ENCODE measurements at places on chromosomes 2 and 18.

DNA sequence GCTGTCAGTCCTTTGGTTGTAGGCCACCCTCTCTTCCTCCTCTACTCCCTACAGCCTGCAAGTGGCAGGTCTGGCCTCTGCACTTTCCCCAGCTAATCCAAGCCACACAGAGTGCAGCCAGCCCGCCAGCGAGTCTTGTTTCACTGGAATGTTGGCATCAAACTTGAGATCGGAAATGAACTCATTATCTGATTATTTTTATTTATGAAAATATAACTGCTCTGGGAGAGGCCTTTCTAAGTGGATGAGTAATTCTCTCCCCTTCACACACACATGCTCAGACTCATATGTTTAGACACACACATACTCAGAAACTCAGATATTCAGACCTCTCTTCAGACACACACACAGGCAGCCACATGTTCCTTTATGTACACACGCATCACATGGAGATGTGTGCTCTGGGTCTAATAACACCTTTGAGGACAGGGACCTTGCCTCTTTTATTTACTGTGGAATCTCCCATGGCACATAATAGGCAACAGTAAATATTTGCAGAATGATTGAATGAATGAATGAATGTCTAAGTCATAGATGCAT lies 151.3 kb downstream of the ZFP36L2 start:
- peak; percentile 99 for DNase-seq

- DNase-seq = no peak
Measured at GRCh38 chr2:56021579-56021978, 98.0 kb upstream of the EFEMP1 start.

DNA sequence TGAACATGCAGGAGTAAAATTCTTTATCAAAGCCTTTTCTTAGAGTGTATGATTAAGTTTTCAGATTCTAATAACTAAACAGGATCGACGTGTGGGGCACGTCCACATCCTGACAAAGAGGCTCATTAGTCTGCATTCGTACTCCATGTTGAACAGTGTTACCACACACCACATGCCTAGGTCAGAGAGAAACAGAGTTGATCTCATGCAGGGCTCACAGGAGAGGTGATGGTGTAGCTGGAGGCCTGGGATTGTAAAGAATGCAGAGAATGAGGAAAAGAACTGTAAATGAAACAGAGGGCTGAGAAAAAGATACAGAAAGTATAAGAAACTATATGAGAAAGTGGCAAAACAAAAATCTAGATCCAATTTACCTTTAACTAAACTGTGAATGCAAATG lies 632.5 kb downstream of the BCL11A start:
- DNase-seq = no peak

DNA sequence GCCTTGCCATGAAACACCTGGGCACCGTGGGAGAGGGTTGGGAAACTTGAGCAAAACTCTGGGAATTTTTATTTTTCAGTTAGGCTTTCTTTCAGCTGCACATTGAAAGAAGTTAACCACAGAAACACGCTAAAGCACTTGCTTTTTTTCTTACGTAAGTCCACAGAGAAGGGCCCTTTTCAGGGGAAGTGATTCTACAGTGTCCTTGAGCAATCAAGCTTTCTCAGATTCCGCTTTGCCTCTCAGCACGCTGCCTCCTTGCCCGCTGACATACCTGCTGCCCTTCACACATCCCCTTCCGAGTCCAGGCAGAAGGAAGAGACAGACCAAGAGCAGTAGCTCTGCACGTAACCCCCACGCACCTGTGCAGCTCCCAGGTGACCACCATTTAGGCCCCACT lies 135.5 kb upstream of the MYT1L start:
- no peak for DNase-seq

GRCh38 chr2:10906926-10907625 lies 4.7 kb upstream of the KCNF1 start:
- DNase-seq = no peak

GRCh38 chr2:149808556-149808955 lies 221.0 kb upstream of the MMADHC start:
- no peak for DNase-seq

DNA sequence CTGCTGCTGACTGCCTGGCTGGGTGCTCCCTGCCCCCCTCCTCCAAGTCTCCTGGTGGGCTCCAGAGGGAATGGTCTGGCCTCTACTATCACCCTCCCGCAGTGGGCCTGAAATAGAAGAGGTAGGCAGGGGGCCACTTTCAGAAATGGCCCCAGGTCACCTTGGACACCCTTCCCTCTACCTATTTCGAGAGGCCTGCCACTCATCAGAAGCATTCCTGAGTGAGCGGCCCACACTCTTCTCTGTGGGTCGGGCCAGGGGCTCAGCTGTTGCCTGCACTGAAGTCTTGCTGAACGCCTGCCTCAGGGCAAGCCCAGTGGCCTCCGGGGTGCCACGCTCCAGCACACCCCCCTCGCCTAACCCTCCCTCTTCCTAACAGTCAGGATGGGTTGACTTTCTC lies 124.9 kb downstream of the TNS1 start:
- DNase-seq = no peak

GRCh38 chr2:241842620-241843211 lies 16.0 kb downstream of the PDCD1 start:
- no peak for DNase-seq

Data from fibroblast of skin of back (primary cell).